ENCODE measurements at places on chromosomes 5 and 9. TPM values are rescaled to one million over a fixed set of nuclear protein-coding genes. Genes with fewer than 3 reads are reported as not detected.

- no peak for DNase-seq
These were observed 30.0 kb downstream of the OXCT1 start for GRCh38 chr5:41840251-41840650.

- DNase-seq, result no peak
These were observed 694.5 kb upstream of the RIOK2 start for GRCh38 chr5:97877588-97877987.

DNA sequence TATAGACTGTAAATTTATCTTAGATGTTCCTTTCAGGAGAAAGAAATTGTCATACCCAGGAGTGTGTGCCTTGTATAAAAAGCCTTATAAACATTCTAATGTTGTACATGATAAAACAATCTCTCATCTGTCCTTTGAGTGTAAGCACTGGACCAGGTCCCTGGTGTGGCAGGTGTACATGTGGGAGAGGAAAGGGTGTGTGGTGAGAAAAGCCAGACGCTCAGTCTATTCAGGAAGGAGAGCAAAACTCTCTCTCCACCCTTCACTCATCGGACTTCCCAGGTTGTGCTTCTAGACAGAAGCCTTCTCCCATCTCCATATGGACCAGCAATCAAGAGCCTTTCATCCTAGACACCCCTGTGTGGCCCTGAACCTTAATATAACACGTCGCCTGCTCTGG lies 154.2 kb downstream of the ESM1 start:
- DNase-seq, result no peak

GRCh38 chr5:121019106-121019505 lies 555.0 kb downstream of the PRR16 start:
- DNase-seq, result no peak

- DNase-seq, result no peak
These were observed 37.4 kb downstream of the TTLL11 start for GRCh38 chr9:122055701-122056100.

DNA sequence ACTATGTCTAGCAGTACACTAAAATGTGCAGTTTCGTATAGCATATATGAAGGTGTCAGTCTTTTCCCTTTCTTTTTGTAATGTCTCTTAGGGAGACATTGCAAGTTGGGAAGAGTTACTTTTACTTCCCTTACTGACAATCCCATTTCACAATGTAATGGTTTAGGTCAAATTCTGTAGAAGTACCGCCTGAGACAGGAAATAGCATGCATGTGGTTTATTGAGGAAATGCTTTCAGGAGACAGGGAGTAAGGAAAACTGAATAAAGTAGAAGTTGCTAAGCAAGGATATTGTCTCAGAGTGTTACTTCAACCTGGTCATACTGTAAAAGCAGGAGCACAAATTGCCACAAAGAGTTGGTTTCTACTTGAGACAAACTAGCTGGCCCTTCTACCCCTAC lies 32.1 kb upstream of the MSANTD3 start:
- peak; percentile 10 for DNase-seq

- no peak for DNase-seq
These were observed 1208.3 kb downstream of the MAT2B start for GRCh38 chr5:164713682-164714081.

DNA sequence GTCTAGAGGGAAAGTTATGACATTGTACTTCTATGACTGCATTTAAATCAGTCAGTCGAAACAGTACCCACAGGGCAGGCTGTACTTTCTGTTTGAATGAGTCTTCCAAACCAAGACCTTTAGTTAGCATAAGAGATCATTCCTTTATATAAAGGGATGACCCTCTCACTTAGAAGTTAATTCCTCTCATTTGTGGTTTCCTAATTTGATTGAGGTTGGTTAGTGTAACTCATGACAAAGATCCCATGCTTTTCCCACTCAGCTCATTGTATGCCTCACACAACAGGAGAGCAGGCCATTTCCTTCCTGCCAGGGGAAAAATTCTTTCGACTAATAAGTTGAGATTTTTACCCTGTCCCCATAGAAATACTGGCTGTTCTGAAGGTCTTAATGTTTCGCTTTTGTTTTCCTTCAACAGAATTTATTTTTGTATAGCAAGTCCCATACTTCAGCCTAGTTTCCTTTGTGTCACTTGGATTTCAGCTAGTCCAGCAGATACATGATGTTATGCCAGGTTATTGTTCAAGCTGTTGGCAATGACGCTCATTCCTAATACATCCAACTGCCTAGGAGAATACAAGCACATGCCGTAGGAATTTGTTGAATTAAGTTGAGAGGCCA lies 500.7 kb downstream of the SPATA31D1 start:
- no peak for DNase-seq

DNA sequence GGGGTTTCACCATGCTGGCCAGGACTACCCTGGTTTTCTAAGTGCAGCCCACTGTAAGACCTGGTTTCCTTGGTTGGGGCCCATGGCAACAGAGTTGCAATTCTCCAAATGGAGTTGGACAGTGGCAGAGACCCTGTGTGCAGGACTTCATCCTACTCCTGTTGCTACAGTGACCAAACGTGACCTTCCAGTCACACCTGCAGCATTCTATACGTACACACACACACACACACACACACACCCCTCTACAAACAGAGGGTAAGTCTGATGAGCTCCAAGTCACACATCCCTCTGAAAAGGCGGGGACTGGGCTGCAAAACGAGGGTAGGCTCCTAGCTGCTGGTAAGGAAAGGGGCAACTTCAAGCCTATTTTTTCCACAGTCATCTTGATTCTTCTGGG lies 23.6 kb downstream of the LHFPL2 start:
- DNase-seq, result no peak

DNA sequence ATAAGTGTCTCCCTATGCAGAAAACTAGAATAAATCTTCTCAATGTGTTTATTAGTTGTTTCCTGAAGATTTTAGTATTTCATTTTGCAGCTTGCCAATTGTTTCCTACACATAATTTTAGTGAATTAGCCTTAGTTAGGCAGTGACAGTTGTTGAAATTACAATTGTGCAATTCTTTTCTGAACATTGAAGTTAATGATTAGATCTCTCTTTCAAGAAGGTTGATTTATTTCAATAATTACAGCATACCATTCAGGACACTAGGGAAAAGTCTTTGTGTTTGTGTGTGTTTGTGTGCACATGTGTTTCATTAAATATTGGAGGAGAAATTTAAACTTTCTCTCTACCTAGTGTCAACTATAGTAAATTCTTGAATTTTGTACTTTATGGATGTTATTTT lies 199.6 kb upstream of the MPDZ start:
- no peak for DNase-seq

- DNase-seq, result no peak
These were observed 5.3 kb downstream of the ELAVL2 start for GRCh38 chr9:23820451-23821374.

GRCh38 chr5:131671409-131671808 lies 36.4 kb upstream of the RAPGEF6 start:
- no peak for DNase-seq

Gene PIP5K1B
- not detected for total RNA-seq

Gene ACTBL2
- not detected for total RNA-seq

Gene SLC25A48
- not detected for total RNA-seq

Gene TMOD1
- total RNA-seq, result 0.69 TPM

Gene AQP3
- total RNA-seq, result 0.81 TPM

Gene IFNA21
- not detected for total RNA-seq

All from HFFc6 (cell line).